ENCODE measurements at places on chromosomes 2 and 18.

- DNase-seq: no peak
These were observed 371 bp upstream of the LCLAT1 start for GRCh38 chr2:30446602-30447148.

GRCh38 chr2:43701111-43701510 is 24.9 kb upstream of the C1GALT1C1L start:
- DNase-seq: no peak

DNA sequence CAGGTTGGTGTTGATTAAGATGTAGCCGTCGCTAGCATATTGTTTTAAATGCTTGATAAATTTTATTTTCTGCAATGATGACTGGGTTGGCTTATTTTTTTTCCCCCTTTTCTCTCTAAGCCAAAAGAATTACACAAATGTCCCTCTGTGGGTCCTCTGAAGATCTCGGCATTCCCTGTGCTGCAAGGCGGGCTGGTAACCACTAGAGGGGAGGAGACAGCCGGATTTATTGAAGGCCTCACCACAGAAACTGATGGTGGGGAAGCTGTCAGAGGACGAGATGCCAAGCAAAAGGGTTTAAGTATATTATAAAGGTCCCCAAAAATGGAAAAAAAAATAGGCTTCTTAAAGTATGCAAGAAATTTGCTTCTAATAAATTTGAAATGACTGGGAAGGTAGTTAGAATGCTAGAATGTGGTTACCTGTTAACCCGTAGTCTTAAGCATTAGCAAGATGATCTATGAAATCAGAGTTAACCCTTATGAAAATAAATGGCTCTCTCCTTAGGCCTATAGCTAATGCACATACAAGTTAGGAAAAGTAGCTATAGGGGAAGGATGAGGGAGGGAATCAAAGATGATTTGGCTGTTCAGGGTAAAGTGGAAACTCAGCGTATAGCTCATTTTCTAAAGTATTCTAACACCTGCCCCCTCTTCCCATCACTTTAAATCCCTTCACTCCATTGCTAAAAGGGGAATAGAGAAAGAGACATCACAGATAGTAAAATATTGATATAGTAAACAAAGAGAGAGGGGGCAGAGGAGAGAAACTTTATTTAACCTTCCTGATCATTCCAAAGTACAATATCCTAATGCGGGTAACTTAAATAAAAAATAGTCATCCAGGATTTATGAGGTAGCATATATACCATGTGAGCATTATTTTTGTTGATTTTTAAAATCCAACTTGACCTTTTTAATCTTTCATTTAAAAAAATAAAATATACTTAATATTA is 894.5 kb upstream of the POU3F3 start:
- no peak for DNase-seq

- DNase-seq: no peak
These were observed 160.1 kb downstream of the PARD3B start for GRCh38 chr2:204705243-204705932.

GRCh38 chr2:223522796-223523195 is 79.4 kb downstream of the SCG2 start:
- DNase-seq: no peak
